KBM-7 (cell line): ENCODE measurements at places on chromosomes 6 and 20.

DNA sequence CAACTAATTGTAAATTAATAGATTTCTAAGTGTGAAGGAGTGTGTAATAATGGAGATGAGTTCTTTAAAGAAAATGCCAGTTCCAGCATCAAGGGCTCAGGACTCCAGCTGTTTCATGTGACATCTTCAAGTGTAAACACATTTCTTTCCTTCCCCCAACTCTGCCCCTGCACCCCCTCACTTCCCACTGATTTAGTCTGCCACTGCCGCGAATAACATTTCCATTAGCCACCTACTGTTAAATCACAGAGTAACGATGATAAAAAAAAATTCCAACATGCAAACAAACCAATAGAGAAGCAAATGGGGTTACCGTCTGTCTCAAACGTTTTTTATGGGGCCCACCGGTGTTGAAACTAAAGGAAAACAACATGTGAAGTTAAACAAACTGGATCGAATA lies 414.3 kb downstream of the SAMD5 start:
- DNase-seq, result no peak

- DNase-seq, result no peak
These were observed 102.4 kb downstream of the TNFRSF21 start for GRCh38 chr6:47207261-47207660.

GRCh38 chr6:34243131-34243771 lies 5.6 kb downstream of the SMIM29 start:
- no peak for DNase-seq

DNA sequence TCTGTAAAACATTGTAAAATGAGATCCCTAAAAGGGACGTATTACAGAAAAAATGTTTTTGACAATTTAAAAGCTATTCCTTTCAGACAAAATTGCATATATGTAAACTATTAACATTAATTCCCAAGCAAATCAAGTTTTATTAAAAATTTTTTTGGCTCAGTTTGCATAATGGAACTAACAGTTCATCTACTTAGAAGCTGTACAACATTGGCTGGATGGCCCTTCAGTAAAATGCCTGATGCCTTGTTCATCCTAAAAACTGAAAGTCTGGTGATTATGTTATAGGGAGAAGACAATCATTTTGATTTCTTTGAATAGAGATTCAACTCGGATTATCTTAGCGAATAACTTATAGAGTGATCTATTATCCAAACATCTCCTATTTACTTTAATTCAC lies 52.8 kb downstream of the ADGRG6 start:
- no peak for DNase-seq

DNA sequence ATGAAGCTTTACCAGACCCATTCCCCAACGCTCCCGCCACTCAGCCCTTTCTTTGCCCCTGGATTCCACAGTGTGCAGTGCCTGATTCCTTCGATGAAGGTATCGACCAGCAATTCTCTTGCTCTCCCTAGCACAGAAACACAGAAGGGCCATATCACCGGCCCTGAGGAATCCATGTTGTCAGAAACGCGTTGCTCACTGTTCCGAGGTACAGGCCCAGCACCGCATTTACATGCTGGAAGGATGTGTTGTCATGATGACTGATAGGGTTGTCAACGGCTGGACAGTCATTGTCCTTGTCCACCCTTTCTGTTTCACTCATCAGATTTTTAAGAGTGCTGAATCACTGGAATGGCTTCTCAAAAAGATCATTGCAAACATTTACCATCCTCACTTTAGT lies 57.2 kb upstream of the GPR6 start:
- DNase-seq, result no peak

- DNase-seq, result peak; percentile 37
These were observed 80.5 kb downstream of the PRSS35 start for GRCh38 chr6:83592770-83593394.

DNA sequence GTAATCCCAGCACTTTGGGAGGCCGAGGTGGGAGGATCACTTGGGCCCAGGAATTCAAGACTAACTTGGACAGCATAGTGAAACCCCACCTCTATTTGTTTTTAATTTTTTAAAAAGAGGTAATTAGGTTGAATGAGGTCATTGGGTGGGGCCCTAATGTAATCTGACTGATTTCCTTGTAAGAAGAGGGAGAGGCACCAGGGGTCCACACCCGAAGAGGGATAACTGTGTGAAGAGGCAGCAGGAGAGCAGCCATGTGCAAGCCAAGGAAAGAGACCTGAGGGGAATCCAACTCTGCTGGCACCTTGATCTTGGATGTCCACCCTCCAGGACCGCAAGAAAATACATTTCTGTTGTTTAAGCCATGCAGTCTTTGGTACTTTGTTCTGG lies 63.4 kb downstream of the QRSL1 start:
- no peak for DNase-seq

- peak; percentile 85 for DNase-seq
These were observed 1.1 kb upstream of the CLIC1 start for GRCh38 chr6:31737315-31737990.

GRCh38 chr6:136962661-136963060 lies 40.6 kb downstream of the SLC35D3 start:
- peak; percentile 63 for DNase-seq

DNA sequence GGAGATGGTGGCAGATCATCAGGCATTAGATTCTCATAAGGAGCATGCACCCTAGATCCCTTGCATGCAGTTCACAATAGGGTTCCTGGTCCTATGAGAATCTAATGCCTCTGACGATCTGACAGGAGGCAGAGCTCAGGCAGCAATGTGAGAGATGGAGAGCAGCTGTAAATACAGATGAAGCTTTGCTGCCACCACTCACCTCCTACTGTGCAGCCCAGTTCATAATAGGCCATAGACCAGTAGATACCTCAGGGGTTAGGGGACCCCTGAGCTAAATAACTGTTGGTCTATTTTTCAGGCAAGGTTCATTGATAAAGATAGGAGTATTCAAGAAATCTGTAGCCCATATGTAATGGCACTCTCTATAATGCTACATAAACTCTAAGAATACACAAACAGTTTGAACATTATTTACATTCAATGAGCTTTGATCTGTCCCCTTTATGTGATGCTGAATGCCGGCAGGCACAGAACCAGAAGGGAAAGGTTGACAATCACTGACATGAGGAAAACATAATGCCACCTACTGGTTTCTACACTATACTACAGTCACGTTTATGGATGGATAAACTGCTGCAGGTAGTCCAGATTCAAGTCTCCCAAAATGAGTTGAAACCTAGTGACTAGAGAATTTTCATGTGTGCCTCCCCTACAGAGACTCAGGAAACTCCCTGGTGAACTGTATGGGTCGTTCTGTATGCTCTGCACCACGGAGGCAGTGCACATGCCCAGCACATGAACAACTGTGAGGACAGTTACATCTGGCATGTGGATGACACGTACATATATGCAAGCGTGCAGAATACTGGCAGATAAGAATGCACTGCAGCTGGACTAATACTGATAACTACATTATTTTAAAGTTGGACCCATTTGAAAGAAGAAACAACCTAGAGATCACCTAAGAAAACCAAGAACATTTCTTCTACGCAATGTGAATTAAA lies 72.0 kb downstream of the DST start:
- peak; percentile 42 for DNase-seq

DNA sequence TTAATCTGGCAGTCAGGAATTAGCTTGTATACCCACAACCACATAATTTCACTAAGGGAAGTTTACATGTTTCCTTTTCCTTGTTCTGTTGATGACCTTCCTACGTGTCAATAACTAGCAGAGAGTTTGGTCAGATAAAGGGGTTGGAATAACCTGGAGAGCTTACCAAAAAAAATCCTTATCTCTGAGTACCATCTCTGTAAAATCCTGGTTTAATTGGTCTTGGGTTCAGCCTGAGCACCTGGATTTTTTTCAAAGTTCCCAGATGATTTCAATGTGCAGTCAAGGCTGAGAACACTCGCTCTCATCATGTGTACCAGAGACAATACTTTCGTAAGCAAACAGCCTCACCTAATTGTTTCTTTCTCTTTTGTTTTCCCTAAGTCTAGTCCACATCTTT lies 483.8 kb upstream of the FLRT3 start:
- DNase-seq, result no peak
